ENCODE measurements at places on chromosomes 7 and 10. TPM values are rescaled to one million over a fixed set of nuclear protein-coding genes. Genes with fewer than 3 reads are reported as not detected.
A peak's percentile ranks its signal among the peaks of the same experiment; 100 is the strongest.

Gene HSPB1
- 157 TPM for total RNA-seq

- peak; percentile 30 for DNase-seq
Observed at GRCh38 chr10:103397191-103397825, 882 bp downstream of the PDCD11 start.

DNA sequence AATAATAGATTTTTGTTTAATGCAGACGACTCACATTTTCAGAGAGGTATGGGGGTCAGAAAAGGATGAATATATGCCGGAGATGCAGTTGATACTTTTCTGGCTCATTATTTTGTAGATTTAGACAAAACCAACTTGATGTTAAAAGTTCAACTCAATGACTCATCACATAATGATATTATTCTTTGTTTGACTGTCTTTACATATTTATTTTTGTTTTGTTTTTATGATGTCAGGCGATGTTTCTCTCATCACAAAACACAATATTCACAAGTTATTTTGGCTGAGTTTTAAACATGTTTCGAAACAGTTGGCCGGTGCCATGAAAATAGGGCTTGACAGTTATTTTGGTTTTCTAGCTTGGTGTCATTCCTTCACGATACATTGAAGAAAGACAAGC is 1.3 kb downstream of the GJD4 start:
- no peak for DNase-seq

Gene CYP3A5
- total RNA-seq, result 0.24 TPM

DNA sequence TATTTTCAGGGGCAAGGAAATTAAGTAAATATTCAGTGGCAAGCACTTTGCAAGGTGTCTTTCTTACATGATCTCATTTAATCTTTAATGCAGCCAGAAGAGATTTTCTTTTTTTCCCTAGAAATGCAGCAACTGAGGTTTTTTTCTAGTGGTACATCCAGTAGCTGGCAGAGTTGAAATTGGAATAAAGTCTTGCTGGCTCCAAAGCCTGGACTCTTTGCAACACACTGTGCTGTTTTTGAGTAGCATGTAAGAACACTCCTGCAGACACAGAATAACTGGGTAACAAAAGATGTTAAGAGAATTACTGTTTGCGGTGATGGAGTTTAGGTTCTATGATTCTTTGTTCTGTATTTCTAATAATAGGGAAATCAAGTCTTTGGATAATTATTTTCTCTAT is 123.6 kb downstream of the PON1 start:
- DNase-seq, result no peak

GRCh38 chr10:96648297-96648696 is 61.5 kb upstream of the TM9SF3 start:
- no peak for DNase-seq

GRCh38 chr7:2269991-2270460 is 28.0 kb downstream of the NUDT1 start:
- no peak for DNase-seq

DNA sequence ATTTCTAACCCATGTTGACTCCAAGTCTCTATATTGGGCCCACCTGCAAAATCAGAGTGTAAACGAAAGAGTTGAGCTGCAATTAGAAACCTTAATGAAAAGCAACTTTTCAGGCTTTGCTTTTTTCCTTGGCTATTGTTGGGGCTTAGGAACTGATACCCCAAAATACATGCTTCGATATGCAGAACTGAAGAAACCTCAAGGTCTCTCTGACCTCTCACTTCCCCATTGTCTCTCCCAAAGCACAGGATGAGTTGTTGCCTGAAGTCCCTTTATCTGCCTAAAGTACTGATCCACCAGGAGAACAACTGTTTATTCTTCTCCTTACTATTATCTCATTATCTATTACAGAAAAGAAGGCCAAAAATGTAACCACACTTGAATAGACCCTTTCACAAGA is 666.0 kb upstream of the LRRTM3 start:
- DNase-seq, result no peak

GRCh38 chr7:72326365-72326764 is 85.8 kb downstream of the CALN1 start:
- no peak for DNase-seq

DNA sequence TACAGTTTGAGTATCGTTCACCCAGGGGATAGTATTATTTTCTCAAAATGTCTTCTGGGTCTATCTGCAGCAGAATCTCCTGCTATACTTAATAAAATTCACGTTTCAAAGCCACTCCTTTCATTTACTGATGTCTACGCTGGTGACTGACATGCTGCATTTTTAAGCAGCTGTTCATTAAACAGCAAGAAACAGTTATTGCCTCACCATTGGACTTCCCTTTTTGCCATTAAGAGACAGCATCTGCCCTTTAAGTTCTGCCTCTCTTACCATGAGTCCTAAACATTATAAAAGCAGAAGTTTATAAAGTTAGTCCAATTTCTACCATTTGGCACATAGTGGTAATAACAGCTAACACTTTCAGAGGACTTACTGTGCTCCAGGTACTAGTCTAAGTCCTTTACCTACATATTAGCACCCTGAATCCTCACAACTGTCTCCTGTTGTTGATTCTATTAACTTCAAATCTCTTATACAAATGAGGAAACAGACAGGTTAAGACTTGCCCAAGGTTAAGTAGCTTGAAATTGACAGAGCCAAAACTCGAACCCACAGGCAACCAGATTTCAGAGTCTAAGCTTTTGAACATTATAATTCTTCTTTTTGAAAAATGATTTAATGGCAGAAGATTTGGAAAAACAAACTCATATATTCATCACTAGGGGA is 169.5 kb downstream of the SNX13 start:
- DNase-seq, result no peak

DNA sequence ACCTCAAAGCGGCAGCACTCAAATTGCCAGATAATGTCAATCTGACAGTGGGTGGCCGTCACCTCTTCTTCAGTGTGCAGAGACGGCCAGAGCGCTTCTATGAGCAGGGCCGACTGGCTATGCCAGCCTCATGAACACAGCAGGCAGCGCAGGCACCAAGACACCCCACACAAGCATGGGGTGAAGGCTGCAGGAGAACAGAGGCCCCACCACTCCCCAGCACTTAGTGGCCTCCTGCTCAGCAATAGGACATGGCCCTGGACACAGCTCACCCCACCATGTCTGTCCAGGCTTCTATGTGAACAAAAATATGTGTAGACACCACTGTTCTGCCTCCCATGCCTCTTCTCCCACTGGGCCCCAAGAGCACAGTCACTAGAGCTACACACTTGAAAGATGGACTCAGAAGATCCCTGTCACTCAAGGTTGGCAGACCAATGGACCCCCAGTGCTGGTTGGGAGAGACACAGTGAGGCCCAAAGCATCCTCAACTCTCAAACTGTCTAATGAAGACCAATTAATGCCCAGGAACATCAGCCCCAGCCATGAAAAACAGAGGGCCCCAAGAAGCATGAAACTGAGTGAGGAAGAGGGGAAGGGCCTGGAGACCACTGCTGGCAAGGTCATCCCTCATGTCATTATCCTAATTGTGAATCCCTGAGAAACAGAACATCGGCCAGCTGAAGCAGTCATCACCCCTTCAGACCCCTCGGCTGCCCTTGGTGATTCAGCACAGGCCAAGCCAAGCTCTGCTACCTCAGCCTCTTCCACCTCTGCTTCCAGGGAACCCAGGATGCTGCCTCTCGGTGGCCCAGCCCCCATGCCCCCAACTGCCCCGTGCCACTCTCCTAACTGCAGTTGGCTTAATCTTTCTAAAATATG is 77.7 kb downstream of the GRID1 start:
- no peak for DNase-seq
